ENCODE measurements at places on chromosomes 16 and 17.
A peak's percentile ranks its signal among the peaks of the same experiment; 100 is the strongest.

DNA sequence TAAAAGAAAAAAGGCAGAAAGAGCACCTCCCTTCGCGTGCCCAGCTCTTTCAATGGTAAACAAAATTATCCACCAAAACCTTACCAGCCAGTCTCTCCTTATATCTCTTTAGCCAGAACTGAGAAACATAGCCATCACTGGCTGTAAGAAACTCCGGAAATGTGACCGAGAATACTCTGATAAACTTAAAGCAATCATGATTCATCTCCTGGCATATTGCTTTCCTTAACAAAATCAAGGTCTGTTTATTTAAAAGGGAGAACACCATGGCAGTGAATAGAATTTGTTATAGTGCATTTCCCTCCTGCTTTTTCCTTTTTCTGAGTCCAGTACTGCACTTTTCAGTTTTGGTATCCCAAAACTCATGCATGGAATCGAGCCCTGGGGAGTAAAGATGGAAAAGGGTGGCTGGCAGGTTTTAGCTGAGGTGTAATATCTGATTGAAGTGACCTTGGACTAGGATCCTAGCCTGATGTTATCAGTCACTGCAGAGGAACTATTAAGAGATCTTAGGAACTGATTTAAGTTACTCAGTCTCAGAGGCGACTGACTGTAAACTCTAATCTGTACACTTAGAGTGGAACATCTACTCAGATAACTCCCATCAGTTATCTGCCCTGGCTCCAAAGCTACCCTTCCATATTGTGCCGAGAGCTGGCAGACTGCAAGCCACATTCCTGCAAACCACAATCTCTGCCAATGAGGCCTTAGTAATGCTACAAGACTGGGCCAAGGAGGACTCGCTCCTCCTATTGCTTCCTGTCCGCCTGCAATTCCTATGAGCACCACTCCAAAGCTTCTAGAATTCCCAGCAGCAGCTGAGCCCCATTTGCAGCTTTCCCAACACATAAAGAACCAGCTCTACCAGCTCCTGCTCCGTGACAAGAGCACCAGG is 7.4 kb upstream of the COX10 start:
- DNase-seq, result no peak

- no peak for DNase-seq
Measured at GRCh38 chr16:964356-965035, 6.3 kb downstream of the LMF1 start.

GRCh38 chr17:78915872-78916632 is 9.1 kb downstream of the TIMP2 start:
- no peak for DNase-seq

DNA sequence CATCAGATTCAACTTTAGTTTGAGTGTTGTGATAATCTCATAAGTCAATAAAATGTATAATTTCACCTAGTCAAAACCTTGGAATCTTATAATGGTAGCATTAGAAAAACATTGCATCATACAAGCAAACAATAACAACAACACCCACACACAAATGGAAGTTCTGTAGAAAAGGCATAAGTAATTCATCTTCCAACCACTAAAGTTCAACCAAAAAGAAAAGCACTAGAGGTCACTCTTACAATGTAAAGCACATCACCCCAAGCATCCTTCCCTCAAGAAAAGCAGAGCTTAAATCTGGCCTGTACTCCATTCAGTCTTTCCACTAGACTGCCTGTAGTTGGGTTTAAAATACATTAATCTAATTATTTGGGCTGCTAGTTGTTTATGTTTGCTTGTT is 1.8 kb downstream of the CNTNAP4 start:
- DNase-seq, result no peak

DNA sequence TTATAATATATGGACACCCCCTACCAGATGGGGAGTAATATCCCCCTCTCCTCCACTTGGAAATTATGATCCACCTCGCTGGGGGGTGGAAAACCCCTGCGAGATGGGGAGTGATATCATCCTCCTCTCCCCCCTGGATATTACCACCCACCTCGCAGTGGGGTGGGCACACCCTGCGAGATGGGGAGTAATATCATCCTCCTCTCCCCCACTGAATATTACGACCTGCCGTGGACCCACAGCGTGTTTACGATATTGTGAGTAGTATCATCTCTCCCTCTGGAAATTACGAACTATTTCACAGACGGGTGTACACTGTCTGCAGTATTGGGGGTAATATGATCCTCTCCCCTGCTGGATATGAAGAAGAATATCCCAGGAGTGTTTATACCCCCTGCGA is 228.3 kb upstream of the WSCD1 start:
- no peak for DNase-seq

- no peak for DNase-seq
Measured at GRCh38 chr17:7413346-7413985, 5.8 kb downstream of the NLGN2 start.

DNA sequence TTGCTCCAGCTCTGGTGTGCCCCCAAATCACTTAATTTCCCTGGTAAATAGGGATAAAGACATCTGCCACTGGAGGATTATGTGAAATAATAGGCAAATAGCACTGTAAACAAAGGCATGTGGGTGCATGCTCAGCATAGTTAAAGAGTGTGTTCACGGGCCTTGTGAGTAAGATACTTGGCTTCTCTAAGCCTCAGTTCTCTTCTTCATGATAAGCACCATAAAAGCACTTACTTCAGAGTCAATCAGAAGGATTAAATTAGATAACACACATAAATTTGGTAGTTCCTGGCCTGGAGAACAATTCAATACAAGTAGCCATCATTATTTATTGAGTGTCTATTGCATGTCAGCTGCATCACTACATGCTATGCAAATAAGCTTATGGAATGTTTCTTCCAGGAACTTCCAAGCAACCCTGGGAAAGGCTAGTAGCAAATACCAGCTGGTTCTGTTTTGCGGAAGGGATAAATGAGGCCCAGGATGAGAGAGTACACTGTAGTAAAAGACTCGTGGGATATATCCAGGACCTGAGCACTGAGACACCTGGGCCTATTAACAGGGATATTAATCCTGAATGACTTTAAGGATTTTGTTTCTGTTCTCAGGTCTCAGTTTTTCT is 14.5 kb downstream of the CCL11 start:
- no peak for DNase-seq

- no peak for DNase-seq
Measured at GRCh38 chr16:53091466-53092211, 36.8 kb downstream of the CHD9 start.

DNA sequence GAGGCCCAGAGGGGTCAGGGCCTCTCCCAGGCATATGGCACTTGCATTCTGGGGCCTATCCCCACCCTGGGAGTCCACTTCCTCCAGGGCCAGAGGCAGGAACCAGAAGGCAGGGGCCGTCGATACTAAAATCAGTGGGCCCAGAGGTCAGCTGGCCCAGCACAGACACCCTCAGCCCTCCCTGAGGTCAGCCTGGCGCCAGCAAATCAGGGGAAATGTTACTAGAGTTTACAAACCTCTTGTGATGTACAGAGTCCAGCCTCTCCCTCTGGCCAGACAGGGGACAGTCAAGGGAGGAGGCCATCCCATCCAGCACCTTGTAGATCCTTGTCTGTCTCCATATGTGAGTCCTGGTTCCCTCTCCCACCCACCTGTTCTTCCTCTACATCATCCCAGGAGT is 10.8 kb downstream of the CDH5 start:
- DNase-seq, result no peak

DNA sequence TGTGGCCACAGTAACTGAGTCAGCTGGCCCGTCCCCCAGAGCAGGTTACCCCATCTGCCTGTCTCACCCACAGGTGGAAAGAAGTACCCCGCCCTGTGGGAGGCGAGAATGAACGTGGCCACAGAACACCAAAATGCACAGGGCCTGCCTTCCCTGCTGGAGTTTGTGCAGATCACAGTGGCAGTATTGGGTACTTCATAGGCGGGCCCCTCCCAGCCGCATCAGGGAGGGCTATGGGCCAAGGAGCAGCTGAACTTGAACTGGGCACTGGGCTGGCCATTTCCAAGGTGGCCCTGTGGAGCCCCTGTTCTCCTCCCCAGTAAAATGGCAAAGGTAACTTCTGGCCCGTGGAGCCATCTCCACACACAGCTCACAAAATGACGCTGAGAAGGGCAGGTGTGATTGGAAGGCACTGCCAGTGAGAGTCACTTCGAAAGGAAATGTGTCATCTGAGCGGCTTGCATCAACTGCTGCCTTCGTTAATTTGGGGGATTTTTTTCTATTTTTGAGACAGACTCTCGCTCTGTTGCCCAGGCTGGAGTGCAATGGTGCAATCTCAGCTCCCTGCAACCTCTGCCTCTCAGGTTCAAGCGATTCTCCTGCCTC is 162.9 kb downstream of the ENGASE start:
- no peak for DNase-seq

DNA sequence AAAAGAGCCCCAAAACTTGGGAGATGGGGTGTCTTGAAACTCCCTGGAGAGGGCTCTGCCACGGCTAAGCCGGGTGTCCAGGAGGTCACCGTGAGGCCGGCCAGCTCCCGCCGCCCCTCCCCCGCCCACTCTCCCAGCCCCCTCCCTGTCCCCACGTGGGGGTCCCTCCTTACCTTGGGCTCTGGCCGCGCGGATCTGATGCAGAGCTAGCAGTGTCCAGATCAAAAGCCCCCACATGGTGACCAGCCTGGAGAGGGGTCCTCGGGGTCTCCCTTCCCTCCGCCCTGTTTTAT is 447 bp downstream of the SDK2 start:
- DNase-seq, result no peak

DNA sequence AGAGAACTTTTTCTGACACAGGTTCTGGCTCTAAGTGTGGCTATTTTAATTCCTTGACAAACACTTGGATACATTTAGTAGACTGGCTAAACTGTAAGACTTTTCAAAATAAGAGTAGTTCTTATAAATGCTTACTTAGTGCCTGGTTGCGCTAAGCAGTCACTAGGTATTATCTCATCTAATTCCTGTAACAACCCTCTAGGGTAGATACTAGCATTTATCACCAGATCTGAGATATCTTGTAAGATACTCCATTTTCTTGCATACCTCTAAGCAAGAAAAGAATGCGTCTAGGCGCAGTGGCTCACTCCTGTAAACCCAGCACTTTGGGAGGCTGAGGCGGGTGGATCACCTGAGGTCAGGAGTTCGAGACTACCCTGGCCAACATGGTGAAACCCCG is 131.2 kb downstream of the CMIP start:
- no peak for DNase-seq

DNA sequence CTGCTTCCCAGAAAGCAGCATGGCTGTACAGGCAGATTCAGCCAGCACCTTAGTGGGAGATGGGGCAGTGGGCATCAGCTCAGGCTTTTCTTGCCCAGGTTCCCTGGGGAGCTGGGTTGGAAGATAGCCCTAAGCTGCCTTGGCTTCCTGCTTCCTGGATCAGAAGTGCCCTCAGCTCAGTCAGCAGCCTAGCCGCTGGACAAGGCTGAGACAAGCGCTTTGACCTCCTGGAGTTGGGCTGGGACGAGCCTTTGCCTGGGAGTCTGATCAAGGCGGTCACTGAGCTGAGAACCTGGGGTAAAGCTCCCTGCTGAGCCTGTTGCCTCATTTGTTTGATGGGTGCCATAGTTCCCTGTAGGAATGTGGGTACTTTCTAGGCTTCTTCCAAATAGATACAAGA is 190.0 kb downstream of the RAB11FIP4 start:
- no peak for DNase-seq

DNA sequence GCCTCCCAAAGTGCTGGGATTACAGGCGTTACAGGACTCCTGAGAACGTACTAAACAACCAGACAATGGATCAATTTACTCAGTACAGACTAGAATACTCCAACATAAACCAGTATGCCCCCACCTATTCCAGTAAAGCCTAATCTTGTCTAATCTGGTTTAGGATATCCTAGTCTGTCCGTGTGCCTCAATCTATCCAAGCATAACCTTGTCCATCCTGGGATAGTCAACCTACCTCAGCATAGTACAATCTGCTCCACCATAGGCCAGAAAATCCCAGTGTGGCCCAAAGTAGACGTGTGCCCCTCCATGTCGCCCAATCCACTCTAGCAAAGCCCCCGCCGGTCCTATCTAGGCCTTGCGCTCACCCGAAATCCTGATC is 625 bp downstream of the DVL2 start:
- DNase-seq, result no peak

- DNase-seq, result no peak
Measured at GRCh38 chr17:44348234-44348987, 3.3 kb downstream of the GRN start.

DNA sequence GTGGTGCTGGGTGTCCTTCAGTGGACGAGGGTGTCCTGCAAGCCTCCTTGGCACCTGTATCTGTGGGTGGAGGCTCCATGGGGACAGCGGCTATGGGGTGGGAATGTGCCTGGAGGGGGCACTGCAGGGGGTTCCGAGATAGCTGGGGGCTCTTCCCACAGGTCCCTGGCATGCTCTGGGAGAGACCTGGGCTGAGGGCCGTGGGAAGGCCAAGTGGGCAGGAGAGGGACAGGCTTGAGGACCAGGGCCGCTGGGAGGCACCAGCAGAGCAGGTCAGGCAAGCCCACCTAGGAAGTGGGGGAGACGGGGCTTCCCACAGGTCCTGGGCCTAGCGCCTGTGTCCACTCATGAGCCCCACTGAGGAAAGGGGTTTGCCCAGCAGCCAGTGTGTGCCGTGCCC is 9.7 kb downstream of the LRRC75A start:
- DNase-seq, result no peak

DNA sequence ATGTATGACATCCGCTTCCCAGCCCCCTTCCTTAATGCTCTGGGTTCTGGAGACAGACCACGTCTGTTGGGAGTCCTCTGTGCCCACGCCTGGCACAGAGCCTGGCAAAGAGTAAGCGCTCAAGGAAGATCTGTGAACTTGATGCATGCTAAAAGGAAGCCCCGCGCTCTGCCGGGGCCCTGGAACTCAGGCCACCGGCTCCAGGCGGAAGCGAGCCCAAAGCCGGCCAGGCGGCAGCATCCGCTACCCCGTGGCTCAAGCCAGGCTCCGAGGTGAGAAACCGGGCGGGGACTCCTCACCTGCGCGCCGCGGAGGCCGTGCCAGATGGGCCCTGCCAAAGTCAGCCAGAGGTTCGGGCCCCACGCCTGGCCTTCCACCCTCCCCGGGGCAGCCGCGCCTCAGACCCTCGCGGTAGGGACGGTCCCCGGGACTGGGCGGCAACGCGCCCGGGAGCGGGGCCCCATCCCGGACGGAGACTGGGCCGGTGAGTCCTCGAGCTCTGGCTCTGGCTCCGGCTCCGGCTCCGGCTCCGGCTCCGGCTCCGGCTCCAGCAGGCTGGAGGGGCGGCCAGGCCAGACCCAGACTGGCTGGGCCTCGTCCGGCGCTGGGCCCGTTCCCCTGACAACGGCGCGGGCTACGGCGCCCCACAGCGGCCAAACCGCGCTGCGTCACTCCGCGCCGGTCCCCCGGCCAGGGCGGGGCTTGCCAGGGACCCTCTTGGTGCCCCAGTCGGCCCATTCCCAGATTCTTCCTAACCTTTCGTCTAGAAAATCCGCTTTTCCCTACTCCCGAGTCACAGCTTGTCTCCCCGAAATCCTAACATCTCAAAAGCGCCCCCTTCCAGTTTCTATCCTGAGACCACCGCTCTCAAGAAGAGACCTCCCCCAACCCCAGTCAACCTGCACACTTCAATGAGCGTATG is at the start of gene ZDHHC1:
Gene ZDHHC1 (minus strand): TSS at position 606 of the 922 bp plus-strand sequence. CDS start 8,702 bp downstream, outside the sequence.
- peak; percentile 85 for DNase-seq

GRCh38 chr17:8412089-8412488 is 14.5 kb upstream of the RNF222 start:
- no peak for DNase-seq
